Kidney glomerular epithelial cell (primary cell): ENCODE measurements at places on chromosomes 12 and 14.

DNA sequence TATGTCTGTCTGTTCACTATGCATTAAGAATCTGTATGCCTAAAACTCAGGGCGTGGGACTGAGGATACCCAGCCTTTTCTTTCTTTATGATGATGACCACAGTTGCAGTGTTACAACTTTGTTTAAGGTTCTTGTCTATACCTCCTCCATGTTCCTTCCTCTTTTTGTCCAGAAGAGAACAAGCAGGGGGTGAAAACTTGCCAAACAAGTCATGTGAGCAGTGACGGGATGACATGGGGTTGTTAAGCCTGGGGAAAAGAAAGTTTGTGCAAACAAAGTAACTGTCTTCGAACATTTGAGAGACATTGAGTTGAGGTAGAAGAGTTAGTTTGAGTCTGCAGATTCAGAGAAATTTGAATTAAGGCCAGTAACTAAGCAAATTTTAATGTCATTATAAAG is 505.5 kb downstream of the NPAS3 start:
- no peak for DNase-seq

- peak; percentile 35 for DNase-seq
These were observed 26.8 kb downstream of the CCDC177 start for GRCh38 chr14:69547701-69548348.

DNA sequence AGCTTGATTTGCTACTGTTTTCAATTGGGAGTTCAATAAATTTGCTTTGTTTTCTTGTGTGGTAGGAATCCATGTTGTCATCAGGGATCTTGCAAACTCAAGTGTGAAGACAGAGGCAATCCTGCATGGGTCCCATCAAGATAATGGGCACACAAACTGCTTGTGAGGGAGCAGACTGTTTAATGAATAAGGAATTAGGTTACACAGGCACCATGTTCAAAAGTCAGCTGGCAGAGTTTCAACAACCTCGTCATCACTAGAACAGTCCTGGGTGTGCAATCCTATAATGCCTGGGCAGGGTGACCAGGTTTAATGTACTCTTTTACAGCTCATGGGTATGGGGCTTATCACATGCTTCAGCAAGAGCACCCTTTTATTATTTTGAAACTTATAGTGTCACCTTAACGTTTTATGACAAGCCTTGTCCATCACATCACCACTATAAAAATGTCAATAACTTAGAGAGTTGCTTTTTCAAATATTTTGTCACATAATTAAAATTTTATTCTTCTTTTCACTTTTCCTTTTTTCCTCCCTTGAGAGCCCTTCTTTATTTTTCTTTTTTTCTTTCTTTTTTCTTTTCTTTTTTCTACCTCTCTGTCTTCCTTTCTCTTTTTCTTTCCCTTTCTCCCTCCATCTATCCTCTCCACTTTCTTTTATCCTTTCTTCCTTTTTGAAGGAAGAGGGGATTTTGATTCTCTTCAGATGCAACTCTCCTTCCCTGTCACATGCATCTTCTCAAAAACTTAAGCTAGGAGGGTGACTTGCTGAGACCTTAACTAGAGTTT is 252.2 kb upstream of the ATP2B1 start:
- DNase-seq: no peak

DNA sequence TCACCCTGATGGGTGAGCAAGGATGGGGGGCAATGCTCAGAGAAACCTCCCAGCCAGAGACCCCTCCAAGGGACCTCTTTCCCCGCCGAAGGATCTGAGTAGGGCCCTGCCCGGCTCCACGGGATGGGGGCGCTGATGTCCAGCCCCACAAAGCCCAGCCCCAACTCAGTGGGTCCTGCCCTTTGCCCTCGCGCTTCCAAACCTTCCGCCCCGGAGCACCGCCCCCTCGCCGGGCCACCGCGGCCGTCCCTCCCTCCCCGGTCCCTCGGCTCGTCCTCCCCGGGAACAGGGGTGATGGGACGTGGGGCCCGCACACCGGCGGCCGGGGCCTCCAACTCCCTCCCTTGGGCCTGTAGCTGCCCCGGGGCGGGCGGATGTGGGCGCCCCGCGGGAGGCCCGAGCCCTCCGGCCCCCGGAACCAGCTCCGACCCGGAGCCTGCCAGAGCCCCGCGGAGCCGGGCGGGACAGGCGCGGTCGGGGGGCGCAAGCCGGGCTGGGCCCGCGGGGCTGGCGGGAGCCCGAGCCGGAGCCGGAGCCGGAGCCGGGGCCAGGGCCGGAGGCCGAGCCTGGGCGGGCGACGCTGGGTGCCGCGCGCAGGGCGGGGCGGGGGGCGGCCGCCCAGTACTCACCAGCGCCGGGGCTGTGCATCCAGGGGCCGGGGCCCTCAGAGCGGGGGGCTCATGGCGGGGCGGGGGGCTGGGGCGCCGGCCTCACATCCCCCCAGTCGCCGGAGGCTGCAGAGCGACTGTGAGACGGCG is 386 bp downstream of the HDAC7 start:
- DNase-seq: no peak

- peak; percentile 14 for DNase-seq
These were observed 108.8 kb downstream of the KITLG start for GRCh38 chr12:88471331-88472045.

DNA sequence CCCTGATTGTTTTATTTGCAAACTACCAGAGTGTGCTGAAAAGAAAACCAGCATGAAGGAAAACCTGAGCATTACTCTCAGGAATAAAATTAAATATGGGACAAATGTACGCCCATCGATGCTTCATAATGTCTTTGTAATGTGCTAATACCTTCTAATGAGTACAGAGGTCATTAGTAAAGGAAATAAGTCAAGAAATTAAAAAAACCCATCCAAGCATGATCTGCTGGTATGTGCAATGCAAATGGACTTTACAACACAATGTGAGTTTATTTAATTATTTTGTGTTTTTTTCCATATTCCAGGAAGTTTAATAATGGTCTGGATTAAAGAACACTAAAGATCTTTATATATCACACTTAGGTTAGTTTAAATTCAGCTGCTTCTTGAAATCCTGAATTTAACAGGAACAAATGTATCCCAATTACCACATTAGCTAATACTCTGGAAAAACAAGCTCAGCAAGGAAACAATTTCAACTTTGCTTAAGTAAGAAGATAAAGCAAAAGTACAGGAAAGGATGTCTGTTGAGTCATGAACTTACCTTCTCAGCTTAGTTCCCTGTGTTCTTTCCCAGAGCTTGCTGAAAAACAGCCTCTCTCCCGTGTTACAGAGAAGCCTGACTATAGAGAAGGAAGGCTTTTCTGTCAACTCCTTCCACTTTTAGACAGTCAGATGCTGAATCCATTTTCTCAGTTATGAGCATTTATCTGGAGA is 179.3 kb upstream of the TMEM260 start:
- no peak for DNase-seq

DNA sequence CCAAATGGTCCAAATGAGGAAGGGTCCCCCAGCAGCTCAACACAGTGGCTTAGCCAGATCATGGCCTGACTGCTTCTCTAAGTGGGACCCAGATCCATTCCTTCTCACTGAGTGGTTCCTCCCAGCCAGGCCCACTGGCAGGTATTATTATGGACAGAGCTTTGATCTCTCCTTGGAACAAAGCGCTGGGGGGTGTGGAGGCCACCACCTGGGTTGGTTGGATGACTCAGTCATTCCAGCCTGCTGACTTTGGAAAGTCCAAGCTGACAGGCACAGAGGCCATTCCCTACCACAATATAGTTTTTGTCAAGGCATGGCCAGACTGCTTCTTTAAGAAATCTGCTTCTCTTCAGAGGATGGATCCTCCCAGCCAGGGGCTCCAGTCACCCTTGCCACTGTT is 341.1 kb downstream of the BTG1 start:
- no peak for DNase-seq

- DNase-seq: no peak
These were observed 19.7 kb upstream of the NUDT4 start for GRCh38 chr12:93358058-93358457.

GRCh38 chr12:85617307-85618091 is 218.7 kb downstream of the RASSF9 start:
- no peak for DNase-seq

DNA sequence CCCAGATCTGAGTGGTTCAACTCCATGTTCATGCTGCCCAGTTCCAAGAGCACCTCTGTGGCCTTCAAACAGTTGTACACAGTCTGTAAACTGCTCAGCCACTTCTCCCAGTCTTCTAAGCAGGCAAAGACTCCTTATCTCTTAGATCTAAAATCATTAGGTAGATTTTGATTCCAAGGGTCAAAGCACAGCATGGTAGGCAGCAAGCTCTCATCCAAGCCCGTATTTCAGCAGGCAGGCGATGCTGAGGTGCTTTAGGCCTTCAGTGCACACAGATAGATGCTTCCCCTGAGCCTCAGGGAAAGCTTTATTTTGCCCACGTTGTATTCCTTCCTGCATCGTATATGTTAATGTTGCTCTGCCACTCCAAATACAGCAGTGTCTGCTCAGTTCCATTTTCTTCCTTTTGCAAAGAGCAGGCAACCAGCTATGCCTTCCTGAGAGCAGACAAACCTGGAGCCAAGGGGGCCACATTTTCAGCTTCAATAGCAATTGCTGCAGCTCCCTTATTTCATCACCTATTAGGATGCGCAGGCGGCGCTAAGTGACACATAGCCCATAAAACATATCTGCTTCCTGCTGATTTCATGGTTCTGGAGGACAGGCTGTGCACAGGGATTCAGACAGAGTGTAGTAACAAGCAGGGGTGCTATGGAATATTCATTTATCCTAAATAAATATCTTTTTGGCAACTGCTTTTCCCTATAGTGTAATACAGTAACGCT is 67.5 kb downstream of the ETV6 start:
- DNase-seq: no peak

DNA sequence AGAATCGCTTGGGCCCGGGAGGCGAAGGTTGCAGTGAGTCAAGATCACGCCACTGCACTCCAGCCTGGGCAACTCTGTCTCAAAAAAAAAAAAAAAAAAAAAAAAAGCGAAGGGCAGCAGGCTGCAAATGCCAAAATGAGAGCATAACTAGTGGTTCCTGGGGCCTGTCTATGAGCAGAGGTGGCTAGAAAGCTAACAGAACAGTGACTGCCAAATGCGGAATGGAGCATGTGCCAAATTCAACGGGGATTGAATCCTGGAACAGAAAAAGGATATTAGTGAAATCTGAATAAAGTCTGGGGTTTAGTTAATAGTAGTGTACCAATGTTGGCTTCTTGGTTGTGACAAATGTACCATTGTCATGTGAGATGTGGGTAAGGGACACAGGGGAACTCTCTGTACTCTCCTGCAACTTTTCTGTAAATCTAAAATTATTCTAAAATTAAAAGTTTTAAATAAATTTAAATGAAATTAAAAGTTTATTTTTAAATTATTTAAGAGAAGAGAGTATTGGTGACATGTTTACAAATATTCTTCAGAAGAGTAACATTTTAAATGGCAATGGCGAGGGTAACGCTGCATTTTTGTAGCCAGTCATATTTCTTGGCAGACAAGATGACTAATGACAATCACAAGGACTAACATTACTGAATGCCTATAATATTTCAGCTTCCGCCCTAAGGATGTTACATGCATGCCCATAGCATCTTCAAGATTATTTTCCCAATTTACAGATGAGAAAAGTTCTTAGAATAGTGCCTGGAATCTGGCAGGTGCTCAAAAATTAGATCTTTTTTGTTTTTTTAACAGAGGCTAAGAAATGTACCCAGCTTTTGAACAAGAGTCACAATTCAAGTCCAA is 28.9 kb upstream of the NUDT4 start:
- no peak for DNase-seq

DNA sequence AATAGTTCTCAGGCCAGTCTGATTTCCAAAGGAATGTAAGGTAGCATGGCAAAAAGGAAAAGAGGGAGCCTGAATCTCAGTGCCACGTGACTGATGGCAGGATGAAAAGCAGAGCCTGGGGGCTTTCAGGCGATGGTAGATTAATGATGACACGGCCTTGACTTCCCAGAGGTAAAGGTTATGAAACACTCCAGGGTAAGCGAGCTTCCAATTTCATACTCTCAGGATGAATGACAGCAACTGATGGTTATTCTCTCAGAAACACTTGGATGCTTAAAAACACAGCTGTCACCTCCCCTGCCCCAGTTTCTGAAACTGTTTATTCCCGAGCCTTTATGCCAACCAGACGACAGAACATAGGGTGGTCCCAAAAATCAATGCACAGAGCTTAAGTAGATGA is 28.8 kb downstream of the GDF11 start:
- DNase-seq: no peak

DNA sequence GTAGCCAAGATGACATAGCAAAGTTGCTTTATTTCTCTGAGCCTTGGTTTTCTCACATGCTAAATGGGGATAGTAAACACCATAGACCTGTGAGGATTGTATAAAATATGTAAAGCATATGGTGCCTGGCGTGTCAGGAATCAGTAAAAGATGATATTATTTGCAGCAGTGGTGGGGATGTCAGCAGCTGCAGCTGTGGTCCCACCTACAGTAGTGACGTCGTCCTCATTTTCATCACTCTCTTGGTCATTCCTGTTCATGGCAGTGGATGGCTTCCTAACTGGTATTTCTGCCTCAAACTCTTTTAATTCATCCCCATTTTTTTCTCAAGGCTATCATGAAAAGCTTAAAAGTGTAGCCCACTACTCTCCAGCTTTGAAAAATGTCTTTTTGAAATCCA is 12.1 kb downstream of the BMAL2 start:
- DNase-seq: no peak

GRCh38 chr14:95255487-95255886 is 64.2 kb downstream of the CLMN start:
- DNase-seq: peak; percentile 76

- no peak for DNase-seq
These were observed 107.3 kb upstream of the RTL1 start for GRCh38 chr14:101010835-101011234.

DNA sequence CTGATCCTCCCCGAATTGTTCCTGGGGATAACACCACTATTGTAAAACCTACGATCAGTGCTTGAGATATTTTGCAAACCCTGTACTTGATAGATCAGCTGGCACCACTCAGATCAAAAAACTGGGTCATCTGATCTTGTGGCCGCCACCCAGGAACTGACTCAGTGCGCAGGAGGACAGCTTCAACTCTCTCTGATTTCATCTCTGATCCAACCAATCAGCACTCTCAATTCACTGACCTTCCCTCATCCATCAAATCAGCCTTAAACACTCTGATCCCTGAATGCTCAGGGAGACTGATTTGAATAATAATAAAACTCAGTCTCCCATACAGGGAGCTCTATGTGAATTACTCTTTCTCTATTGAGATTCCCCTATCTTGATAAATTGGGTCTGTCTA is 4.2 kb upstream of the XPOT start:
- no peak for DNase-seq
